Stimulated activated CD4-positive, alpha-beta T cell treated with anti-CD3 and anti-CD28 coated beads, TNF-alpha, amount 100 ng/mL, for 4 hours (primary cell): ENCODE measurements at places on chromosomes 5 and 9.

GRCh38 chr5:89211836-89212235 lies 328.9 kb upstream of the MEF2C start:
- no peak for DNase-seq

DNA sequence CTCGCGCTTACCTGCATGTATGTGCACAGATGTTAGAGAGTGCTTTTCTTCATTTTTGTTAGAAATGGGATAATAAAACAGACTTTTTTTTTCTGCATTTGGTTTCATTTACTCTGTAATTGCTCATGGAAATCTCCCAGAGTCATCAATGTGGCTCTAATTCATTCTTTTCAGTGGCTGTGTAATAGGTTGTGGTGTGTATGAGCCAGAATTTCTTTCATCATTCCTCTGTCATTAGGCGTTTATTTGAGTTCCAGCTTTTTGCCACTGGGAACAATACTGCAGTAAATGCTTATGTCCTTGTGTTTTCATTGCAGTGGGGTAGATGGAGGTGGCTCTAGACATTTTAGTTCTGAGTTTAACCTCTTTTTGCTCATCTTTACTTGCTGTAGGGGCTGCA lies 118.9 kb downstream of the NXNL2 start:
- no peak for DNase-seq

GRCh38 chr9:107933516-107933915 lies 443.9 kb upstream of the KLF4 start:
- DNase-seq = no peak

- no peak for DNase-seq
These were observed 226.6 kb downstream of the GAS1 start for GRCh38 chr9:86720639-86721225.

GRCh38 chr5:72353046-72353445 lies 32.9 kb downstream of the PTCD2 start:
- no peak for DNase-seq

DNA sequence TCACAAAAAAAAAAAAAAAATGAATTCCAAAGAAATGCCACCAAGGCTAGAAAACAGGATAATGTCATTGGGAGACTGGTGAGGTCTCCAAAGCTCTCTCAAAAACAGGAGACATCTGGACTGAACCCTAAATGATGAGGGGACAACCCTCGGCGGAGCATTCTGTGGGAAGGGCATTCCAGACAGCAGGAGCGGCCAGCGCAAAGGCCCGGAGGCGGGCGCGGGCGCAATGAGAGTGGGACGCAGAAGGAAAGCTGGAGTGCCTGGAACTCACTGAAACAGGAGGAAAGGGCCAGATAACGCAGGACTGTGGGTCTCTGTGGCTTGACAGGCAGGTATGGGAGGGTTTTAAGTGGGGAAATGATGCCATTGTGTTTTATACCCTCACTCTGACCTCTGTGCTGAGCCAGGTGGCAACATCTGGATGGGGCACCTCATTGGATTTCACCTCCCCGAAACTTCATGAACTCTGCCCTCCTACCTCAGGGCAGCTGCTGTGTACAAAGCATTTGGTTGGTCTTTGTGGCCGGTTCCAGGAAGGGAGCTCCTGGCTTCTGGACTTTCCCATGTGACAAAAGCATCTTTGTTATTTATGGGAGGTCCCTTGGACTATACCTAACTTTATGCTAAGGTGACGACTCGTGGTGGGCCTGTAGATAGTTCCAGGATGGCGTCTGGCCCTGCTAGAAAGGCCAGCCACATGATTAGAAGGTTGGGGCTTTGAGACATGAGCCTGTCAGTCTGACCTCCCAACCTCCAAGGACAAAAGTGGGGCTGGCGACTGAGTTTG lies 11.5 kb upstream of the MAPK9 start:
- DNase-seq = no peak

GRCh38 chr9:98175028-98175569 lies 17.3 kb downstream of the CORO2A start:
- no peak for DNase-seq

- DNase-seq = no peak
These were observed 24.9 kb downstream of the VAV2 start for GRCh38 chr9:133967024-133967741.

GRCh38 chr5:2173151-2173834 lies 290.6 kb upstream of the IRX4 start:
- DNase-seq = no peak

DNA sequence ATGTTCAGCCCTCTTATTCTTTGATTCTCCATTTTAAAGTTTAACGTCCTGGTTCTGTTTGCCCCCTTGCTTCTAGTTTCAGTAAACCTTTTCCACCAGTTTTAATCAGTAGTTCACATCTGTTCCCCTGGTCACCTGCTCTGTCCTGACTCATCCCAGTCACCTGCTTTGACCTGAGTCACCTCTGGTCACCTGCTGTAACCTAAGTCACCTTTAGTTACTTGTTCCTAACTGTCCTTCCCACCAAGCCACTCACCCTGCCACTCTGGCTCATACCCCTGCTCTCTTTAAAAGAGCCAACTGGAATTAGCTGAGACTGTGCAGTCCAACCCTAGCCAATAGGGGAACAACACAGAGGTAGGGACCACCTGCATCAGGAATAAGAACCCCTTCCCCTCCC lies 43.0 kb downstream of the SEMA6A start:
- no peak for DNase-seq

DNA sequence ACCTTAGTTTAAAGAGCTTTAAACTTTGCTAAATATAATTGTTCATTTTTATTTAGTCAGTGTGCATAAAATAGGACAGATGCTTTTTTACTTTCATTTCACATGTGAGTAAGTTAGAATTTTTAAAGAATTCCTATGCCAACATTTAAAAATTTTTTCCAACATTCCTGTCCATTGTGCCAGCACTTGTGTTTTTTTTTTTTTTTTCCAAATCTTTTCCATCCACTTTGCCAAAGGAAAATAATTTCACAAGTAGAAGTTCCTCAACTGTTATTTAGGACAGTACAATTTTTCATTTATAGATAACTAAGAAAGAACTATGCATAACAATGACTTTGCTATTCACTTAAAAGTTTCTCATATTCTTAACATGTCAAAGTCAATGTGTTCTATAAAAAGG lies 189.5 kb downstream of the ADAMTS6 start:
- DNase-seq = no peak

DNA sequence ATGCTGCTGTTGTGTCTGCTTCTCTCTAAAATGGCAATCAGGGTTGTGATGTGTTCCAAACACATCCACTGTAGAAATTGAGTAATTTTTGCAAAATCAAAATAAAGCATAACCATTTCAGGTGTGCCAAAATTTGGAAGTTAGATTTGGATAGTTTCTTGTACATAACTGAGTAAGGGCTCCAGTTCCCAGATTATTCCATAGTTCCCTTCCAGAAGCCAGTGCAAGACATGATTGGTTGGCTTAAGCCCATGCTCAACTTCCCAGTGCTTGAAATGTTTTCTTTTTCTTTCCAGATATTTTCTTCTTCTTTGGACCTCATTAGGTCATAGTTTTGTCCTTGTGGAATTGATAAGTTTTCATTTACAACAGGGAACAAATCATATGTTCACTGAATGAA lies 64.2 kb downstream of the SNCAIP start:
- DNase-seq = no peak

DNA sequence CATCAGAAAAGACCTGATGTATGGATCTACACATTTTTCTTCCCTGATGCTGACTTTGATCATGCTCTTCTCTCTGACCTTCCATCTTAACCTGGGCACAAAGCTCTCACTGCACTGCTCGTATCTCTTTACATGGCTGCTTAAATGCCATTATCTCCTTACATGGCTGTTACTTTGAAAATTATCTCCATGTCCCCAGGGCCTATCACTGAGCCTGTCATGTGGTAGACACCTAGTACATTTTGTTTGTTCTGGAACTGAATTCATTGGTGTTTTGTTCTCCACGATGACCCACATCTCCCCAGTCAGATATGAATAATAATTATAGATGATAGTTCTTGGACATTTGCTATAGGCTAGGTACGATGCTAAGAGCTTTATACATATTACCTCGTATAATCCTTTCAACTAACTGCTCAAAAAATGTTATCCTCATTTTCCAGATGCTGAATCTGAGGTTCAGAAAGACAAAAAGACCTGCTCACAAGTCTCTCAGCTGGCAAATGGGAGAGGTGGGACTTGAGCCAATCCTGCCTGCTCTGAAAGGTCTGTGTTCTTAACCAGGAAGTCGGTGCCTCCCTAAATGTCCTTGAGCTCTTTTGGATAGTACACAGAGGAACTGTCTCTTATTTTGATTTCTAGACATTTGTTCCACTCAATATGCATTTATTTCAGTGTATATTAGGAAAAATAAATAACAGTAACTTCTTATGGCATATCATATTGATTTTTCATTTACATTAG lies 9.8 kb upstream of the CPEB4 start:
- no peak for DNase-seq

DNA sequence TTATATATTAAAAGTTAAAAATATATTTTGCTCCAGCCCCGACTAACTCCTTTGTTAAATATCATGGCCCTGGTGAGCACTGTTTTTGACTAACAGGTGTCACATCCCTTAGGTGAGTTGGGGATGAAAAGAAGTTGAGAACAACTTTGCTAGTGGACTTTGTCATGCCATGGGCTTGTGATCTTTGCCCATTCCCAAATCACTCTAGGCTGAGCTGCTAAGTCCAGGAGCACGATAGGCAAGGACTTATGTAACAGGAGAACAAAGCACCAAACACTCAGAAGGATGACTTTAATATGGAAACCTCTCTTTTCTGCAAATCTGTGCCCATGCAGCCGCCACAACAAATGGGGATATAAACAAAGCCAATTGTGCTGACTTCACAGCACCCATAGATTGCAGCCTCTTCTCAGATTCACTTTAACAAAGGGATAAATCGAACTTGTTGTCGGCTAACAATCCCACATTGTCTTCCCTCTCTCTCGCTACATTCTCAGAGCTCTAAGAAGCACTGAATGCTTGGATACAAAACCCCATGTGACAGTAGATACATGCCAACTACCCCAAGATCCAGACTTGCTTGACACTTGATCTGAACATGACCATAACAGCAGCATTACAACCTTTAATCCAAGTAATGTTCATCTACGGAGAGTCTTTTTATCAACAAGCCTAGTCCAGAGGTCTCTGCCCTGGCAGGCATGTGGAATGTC lies 86.8 kb upstream of the CD180 start:
- no peak for DNase-seq

GRCh38 chr9:106846307-106846706 lies 16.7 kb upstream of the ZNF462 start:
- DNase-seq = no peak

- no peak for DNase-seq
These were observed 1.1 kb downstream of the OSTF1 start for GRCh38 chr9:75089373-75089766.

DNA sequence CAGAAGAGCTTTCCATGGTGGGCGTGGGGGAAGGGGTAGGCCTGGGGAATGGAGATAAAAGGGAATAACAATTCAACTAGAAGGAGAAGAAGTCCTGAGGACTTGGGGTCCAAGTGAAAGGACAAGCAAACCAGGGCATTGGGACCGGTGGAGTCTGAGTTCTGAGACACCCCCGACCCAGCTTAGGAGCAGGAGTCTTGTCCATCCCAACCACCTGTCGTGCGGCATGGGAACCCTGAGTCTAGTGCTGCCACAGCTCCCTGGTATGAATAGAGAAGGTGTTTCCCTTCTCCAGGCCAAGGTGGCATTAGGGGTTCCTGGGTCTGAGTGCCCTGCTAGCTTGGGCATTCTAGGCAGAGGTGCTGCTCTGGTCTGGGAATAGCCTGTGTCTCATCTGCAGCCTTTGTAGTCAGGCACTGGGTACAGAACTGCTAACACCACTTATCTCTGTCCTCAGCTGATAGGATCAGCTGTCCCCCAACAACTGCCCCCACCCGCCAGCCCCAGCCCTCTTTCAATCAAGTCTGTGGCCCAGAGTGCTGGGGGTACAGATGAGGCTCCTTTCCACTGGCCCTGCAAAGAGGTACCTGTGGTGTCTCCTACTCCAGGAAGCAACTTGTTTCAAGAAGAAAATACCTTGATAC lies 9.9 kb downstream of the HNRNPAB start:
- DNase-seq = no peak

DNA sequence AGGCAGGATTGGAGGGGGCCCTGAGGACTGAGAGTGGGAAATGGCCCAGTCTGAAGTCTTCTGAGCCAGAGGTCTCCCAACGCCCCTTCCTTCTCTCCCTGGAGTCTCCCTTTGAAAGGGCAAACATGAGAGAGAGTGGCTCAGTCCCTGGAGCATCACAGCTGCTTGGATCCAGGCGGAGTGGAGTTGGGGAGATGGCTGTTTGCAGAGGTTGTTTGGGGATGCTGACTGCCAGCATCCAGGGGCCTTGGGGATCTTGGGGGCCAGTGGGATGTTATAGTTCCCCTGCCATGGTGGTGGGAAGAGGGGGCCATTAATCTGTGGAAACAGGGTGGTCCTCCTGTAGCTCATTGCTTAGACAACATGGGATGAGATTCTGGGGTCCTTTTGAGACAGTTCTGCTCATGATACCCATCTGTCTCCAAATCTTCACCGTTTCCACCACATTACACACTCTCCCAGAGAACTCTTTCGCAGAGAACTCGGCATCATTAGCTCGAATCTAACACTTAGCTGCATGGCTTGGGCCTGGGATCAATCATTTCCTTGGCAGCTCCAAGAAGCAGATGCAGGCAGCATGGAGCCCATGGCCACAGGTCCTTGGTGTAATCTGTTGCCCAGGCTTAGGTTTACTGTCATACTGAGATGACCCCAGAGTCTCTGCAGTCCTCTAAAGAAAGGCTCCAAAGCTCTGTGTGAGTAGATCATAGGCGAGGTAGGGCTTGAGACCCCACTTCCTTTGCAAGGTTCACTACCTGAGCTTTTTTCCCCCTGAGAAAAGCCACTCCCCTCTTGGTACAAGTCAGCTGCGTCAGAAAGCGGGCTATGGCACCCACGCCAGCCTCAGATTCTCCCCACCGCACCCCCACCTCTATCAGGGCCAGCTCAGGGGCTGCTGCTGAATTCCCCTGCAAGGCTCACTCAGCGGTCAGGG lies 54.4 kb upstream of the SH3PXD2B start:
- no peak for DNase-seq

DNA sequence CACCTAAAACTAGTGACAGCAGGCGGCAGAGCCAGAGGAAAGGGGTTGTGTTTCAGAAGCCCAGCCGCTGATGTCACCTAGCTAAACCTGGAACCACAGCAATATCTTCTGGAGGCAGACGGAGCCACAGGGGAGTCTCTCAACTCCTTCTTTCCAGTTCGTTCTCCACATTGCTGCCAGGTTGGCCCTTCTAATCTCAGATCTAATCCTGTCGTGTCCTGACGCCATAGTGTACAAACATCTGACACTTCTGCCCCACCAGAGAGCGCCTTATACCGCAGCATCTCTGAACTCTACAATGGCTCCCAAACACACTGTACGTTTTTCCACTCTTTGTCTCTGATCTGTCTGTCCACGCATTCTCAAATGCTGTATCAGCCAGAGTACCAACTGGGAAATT lies 240.0 kb downstream of the SMARCA2 start:
- no peak for DNase-seq

DNA sequence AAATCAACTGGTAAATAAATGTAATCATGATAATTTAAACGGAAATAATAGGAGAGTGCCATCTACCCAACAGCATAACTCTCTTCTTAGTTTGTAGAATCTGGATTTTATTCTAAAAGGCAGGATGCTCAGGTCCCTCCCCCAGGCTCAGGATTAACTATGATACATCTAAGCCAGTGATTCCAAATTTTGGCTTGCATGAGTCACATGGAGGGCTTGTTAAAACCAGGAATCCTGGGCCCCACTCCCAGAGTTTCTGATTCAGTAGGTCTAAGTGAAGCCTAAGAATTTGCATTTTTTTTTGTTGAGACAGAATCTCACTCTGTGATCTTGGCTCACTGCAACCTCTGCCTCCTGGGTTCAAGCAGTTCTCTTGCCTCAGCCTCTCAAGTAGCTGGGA lies 62.3 kb upstream of the ZFR start:
- DNase-seq = no peak
